ENCODE measurements at places on chromosomes 3 and 15.

GRCh38 chr3:197586181-197586580, 30.4 kb upstream of the BDH1 start:
- DNase-seq, result no peak

- no peak for DNase-seq
Observed at GRCh38 chr3:157611536-157612076, 108.4 kb upstream of the VEPH1 start.

GRCh38 chr3:53357458-53357857, 10.1 kb upstream of the DCP1A start:
- DNase-seq, result no peak

DNA sequence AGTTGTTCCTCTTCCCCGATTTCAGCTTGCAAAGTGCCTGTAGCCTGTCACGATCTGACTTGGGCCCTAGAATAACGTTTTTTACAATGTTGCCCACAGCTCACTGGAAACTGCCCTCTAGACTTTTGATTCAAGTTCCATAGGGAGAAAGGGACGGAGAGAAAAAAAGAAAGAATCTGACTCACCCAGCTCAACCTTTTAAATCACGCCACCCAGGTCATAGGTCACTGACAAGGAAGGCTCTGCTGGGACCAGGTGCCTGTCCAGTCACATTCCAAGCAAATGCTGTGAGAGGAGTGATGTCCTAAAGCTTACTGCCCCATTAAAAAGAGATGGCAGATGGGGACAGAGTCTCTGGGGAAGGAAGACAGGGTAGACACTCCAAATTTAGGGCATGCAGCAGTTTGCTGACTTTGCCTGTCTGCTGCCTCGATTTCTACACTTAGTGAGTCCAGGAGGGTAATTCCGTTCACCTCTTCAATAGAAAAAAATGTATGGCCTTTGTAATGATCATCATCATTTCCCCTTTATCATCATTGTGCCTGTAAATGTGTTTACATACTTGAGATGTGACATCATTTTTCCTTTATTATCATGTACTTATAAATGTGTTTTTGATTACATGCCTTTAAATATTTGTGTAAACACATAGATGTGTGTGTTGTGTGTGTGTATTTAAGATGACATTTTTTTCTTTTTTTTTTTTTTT, 8.4 kb upstream of the MYO1E start:
- DNase-seq, result no peak

DNA sequence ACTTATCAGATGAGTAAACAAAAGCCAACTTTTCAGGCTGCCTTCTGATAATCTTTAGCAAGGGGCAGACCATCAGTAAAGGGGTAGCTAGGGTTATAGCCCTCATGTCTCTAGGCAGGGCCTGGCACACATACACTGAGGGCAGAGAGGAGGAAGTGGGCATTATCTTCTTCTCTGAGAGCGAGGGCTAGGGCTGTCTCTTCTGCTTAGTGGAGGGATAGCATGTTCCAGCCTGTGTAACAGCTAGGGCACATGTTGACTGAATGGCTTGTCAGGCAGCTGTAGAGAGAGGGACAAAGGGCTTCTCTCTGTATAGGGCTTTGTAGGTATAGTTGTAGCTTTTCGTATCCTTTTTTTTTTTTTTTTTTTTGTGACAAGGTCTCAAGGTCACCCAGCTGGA, 17.8 kb downstream of the CRTC3 start:
- no peak for DNase-seq

GRCh38 chr15:71391421-71392088, 276.3 kb downstream of the THSD4 start:
- no peak for DNase-seq
